ENCODE measurements at places on chromosomes 4 and X.

- no peak for DNase-seq
These were observed 19.0 kb upstream of the PACRGL start for GRCh38 chr4:20681271-20681670.

- DNase-seq, result no peak
These were observed 155.8 kb downstream of the ARAP2 start for GRCh38 chr4:36088542-36088941.

- DNase-seq, result no peak
These were observed 22.3 kb downstream of the PJA1 start for GRCh38 chrX:69142788-69143469.

- DNase-seq, result no peak
These were observed 32.3 kb downstream of the AFF1 start for GRCh38 chr4:86967073-86967472.

GRCh38 chrX:129565046-129565650 is 25.1 kb downstream of the OCRL start:
- DNase-seq, result no peak

All from T-helper 9 cell (primary cell).